CD4-positive, alpha-beta T cell treated with Interleukin-17A for 4 hours (primary cell): ENCODE measurements at places on chromosomes 11 and 22.

GRCh38 chr11:94794287-94795168 is 26.4 kb downstream of the AMOTL1 start:
- DNase-seq = no peak

- no peak for DNase-seq
These were observed 30.0 kb upstream of the SYT7 start for GRCh38 chr11:61610905-61611304.

DNA sequence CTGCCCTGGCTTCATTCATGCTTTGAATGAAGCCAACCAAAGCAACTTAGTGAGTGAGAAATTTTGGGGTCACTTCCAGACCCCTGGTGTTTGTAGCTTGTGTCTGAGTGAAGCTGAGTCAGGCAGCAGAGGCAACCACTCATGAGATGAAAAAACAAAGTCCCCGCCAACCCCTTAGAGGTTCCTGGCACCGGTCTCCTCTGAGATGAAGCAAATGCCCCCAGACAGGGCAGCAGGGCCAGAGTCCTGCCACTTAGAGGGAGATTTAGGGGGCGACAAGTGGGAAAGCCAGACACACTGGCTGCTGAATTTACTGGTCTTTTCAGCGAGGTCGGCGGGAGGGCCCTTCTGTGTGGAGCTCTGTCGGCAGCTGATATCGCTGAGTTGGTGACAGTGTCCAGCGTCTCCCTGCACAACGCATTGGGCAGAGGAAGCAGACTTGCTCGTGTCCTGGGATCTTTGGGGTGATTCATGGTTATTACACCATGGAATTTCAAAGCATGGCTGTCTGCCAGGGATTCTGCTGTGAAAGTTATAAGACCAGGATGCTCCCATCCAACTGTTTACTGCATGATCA is 482.6 kb downstream of the MIAT start:
- DNase-seq = no peak

DNA sequence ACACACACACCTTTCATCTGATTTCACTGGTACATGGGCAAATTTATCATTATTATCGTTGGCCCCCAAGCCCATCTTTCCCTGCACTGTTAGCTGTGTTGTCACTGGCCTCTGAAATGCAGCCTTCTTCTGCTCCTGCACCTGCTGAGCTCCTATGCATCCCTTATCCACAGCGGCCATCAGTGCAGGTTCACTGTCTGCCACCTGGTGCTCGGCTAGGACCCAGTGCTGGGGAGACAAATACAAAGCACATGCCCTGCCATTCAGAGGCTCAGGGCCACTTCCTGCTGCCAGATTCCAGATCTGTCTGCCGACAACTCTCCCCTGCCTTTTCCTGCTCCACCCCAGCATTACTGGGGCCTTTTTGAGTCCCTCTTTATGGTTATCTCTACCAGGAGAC is 1205.4 kb downstream of the TBC1D22A start:
- no peak for DNase-seq

DNA sequence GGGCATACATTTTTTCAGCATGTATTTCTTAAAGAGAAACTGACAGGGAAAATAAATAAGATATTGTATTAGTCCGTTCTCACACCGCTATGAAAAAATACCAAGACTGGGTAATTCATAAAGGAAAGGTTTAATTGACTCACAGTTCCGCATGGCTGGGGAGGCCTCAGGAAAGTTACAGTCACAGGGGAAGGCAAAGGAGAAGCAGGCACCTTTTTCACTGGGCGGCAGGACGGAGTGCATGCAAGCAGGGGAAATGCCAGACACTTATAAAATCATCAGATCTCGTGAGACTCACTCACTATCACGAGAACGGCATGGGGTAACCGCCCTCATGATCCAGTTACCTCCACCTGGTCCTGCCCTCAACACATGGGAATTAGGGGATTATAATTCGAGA is 44.2 kb downstream of the PPFIA1 start:
- no peak for DNase-seq

DNA sequence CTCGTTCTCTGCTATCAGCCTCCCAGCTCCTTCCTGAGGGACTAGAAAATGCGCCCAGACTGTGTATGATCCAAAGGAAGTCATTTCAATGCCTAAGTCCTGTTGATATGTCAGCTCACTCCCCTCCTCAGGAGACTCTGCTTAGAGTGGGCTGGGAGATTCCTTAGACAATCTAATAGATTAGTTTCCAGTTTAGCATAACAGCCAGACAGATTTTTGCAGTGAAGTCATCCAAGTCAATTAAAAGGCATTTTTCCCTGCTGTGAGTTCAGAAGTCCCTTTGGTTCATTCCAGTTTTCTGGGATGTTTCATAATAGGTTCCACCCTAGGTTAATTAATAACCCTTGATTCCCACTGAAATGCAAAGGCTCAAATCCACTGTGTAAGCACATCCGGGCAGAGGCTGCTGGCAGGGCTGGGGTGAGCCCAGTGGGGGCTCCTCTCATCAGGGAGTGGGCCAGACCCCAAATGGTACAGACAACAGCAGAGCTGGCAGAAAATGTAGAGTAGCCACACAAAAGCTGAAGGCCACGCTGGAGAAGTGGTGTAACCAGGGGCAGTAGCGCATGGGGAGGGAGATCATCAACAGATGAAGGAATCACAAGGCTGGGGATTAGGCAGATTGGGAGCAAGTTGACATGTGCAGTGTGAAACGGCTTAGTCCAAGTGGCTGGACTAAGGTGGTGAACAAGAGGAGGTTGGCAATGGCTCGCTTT is 90.6 kb downstream of the SYN3 start:
- no peak for DNase-seq

GRCh38 chr11:19642185-19643158 is 70.2 kb upstream of the NAV2 start:
- DNase-seq = no peak

- no peak for DNase-seq
These were observed 64.2 kb downstream of the KREMEN1 start for GRCh38 chr22:29136782-29137700.

DNA sequence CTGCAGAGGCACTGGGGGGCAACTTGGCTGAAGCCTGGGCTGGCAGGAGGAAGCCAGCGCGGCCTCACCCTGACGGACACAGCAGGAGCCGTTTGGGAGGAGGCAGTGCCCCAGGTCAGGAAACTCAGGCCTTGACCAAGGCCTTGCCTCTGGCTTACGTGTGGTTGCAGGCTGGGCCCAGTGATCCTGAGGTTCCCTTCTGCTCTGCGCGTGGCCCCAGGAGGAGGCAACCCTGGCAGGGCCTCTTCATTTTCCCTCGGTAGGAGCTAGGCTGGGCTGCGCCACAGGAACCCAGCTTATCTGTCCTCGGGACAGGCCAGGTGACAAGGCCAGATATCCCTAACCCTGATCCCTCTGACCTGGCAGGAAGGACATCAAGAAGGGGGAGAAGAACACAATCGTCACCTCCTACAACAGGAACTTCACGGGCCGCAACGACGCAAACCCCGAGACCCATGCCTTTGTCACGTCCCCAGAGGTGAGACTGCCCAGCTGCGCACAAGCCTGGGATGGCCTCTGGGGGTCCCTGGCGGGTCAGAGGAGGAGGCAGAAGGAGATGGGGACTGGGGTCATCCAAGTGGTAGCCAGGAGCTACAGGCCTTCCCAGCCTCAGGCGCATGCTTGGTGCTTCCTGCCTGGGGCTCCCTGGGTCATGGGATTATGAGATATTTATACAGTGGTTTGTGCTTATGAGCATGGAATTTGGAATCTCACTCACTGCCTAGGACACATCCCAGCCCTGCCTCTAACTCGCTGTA is 20.6 kb downstream of the POLR3H start:
- no peak for DNase-seq

- no peak for DNase-seq
These were observed 603 bp downstream of the CDHR5 start for GRCh38 chr11:623999-624704.

DNA sequence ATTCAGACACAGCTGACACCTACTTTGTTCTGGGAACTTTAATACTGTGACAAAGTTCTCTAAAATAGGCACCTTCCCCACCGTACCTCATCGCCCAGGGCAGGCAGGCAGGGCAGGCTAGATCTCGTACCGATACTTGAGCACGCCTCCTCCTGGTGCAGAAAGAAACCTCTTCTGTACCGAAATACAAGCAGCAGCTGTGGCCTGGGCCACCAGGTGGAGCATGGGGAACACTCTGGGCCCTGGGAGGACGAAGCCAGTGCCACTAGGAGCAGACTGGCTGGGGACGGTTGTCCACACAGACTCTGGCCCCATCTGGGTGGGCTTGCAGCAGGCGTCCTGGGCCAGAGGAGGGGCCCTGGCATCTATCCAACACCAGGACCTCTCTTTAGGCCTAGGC is 12.8 kb downstream of the PMM1 start:
- peak; percentile 42 for DNase-seq

DNA sequence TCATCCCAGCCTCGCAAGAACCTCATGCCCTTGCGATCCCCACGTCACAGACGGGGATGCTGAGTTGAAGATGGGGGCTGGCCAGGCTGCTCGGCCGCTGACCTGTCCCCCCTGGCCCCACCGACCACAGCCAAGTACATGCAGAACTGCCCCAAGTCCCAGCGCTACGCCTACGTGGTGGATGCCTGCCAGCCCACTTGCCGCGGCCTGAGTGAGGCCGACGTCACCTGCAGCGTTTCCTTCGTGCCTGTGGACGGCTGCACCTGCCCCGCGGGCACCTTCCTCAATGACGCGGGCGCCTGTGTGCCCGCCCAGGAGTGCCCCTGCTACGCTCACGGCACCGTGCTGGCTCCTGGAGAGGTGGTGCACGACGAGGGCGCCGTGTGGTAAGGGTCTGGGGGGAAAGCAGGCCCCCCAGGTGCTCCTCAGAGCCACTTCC is 10.0 kb downstream of the MUC5B start:
- no peak for DNase-seq

DNA sequence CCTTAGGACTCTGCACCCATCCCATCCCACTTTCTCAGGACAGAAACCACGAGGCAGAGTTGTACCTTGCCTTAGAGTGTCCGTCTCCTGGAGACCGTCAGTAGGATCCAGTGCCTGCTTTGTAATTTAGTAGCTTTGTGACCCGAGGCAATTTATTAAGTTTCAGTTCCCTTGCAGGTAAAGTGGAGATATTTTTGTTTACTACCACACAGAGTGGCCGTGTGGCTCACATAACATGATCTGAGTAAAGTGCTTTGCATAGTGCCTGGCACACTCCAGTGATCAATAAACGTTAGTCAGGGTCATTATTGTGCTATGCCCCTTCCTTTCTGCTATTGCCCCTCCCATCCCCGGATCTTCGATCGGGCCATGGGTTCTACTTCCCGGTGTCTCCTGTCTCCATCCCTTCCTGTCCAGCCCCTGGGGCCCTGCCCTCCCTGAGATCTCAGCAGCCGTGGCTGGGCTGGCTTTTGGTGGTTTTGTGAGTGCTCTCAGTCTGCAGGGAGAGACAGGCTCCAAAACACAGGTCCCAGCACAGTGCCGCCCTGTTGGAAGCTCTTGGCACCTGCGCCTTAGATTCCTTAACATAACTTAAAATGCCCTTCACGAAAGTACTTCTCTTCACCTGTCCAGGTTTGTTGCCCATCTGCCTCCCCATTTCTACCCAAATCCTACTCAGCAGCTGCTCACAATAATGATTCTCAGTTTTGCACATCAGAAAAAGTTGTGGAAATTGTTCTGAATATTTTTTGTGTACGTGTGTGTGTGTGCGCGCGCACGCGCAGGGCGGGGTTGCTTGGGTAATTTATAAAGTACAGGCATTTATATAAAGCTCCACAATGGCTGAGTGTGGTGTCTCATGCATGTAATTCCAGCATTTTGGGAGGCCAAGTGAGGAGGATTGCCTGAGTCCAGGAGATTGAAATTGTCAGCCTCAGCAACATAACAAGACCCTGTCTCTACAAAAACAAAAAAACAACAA is 753.7 kb downstream of the NTM start:
- no peak for DNase-seq

- DNase-seq = no peak
These were observed 107.1 kb upstream of the DDI1 start for GRCh38 chr11:103929170-103929903.

DNA sequence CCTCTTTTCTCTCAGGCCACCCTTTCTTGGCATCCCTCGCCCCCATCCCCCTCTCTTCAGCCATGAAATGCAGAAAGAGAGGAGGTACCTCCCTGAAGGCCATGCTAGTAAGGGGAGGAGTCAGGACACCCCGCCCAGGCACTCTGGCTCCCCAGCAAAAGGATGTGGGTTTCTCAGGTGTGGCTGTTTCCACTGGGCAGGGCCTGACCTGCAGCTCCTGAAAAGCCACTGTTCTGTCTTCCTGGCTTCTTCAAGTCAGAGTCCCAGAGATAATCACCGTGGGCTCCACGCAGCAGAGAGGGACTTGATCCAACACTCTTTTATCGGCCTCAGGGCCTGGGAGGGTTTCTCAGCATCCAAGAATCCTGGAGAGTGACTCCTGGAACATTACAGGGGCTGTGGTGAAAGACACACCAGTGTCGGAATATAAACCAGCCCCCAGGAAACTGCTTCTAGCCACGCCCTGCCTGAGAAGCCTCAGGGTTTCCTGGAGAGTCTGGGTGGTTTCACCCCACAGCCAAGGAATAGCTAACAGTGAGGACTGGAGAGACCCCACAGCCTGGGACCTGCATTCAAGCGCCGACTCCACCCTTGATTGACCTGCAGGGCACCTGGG is 45.7 kb upstream of the TSPAN18 start:
- peak; percentile 74 for DNase-seq

- DNase-seq = no peak
These were observed 4.6 kb downstream of the HMBS start for GRCh38 chr11:119089319-119089718.

GRCh38 chr11:613369-613968 is 2.3 kb downstream of the IRF7 start:
- DNase-seq = peak; percentile 98

GRCh38 chr11:72354356-72355115 is 79.8 kb downstream of the CLPB start:
- no peak for DNase-seq

DNA sequence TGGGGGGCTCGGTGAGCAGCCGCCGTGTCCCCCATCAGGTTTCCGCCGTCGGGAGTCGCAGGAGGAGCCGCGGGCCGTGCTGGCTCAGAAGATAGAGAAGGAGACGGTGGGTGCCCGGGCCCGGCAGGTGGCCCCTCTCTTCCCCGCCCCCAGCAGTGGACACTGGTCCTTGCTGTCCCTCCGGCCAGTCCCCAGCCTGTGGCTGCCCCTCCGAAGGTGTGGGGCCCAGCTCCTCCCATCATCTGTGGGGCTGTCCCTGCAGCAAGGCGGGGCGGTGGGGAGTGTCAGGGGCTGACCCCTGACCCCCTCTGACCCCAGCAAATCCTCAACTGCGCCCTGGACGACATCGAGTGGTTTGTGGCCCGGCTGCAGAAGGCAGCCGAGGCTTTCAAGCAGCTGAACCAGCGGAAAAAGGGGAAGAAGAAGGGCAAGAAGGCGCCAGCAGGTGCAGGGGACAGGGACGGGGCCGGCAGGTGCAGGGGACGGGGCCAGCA is 15.3 kb downstream of the EPS8L2 start:
- DNase-seq = no peak

DNA sequence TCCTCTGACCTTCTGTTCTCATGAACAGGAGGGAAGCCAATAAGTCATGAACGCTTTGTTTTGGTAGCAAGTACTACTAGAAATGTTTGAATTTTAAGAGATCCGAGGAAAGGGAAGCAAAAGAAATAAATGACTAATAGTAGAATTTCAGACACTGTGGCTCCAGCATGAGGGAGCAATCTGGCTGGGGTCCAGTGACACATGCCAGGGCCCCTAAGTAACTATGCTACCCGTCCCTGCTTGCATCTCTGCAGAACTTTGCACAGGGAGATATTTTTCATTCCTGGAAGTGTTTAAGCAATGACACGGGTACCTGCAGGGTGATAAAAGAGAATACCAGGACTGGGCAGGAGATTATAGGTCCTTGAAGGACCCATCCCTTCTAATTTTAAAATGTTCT is 7.3 kb upstream of the ADAMTS8 start:
- DNase-seq = no peak
